ENCODE measurements at places on chromosomes 16 and 17. TPM values are rescaled to one million over a fixed set of nuclear protein-coding genes. Genes with fewer than 3 reads are reported as not detected.

DNA sequence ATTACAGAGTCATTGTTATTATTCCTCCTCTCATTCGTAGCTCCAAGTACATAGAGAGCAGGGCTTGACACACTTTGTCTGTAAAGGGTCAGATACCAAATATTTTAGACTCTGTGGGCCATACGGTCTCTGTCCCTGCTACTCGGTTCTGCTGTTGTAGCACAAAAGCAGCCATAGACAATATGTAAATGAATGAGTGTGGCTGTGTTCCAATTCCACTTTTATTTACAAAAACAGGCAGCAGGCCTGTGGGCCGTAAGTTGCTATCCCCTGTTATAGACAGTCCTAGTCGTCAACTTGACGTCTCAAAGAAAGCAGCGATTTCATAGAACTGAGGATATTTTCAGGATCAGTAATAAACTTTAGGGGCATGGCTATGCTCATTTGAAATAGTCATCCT is 161.6 kb downstream of the MSI2 start:
- DNase-seq: no peak

DNA sequence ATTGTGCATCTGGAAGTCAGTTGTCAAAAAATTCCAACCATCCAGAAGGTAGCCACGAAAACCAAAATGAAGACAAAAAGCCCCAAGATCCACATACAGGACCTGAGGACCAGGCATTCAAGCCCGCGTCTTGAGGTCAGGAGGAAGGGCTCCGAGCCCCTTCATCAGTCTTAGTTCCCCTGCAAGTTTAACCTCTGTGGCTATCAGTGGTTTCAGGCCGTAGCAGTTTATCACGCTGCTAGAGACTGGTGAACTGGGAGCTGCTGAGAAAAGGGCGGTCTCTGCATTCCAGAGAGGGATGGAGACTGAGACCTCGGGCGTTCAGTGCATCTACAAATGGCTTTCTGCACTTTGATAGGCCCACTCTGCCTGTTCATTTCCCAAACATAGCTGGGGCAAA is 70.6 kb downstream of the IRF8 start:
- no peak for DNase-seq

GRCh38 chr17:68565661-68566441 is 35.3 kb downstream of the FAM20A start:
- DNase-seq: no peak

DNA sequence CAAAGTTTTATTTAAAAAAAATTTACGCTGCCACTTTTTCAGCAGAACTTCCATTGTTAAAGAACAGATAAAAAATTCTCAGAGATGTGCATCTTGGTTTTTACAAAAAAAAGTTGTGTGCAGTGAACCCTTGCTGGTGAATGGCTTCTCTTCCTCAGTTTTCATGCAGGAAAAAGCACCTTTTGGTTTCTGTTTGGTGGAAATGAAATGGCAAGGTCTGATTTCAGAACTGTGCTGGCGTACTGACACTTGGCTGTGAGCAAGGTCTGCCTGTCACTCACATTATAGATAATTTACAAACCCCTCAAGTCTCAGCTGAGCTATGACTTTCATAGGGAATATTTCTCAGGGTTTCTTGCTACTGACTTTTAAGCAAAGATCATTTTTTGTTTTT is 5.7 kb upstream of the SALL1 start:
- DNase-seq: no peak

DNA sequence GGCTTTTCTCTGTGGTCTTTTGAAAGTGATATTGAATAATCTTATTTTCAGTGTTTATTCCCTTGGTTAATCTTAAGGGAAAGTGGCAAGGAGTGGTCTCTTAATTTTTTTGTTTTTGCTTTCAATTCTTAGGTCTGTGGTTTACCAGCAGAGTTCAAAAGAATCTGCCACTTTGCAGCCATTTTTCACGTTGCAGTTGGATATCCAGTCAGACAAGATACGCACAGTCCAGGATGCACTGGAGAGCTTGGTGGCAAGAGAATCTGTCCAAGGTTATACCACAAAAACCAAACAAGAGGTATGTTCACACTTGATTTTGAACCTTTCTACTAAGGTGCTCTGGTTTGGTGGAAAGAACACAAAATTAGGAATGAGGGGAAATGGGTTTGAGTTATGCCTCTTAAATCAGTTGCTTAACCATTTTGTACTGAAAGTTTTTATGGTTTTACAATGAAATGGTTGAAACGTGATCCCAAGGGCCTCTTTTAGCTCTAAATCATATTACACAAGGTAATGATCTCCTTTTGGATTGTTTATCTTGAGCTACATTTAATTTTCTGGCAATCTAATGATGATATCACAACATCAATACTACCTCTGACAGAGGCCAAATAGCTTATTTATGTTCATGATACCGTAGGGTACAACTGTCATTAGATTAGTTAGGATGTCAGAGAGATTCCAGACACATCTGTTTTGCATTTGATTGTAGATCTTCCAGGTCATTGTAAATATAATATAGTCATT is 51.6 kb upstream of the CRISPLD2 start:
- no peak for DNase-seq

DNA sequence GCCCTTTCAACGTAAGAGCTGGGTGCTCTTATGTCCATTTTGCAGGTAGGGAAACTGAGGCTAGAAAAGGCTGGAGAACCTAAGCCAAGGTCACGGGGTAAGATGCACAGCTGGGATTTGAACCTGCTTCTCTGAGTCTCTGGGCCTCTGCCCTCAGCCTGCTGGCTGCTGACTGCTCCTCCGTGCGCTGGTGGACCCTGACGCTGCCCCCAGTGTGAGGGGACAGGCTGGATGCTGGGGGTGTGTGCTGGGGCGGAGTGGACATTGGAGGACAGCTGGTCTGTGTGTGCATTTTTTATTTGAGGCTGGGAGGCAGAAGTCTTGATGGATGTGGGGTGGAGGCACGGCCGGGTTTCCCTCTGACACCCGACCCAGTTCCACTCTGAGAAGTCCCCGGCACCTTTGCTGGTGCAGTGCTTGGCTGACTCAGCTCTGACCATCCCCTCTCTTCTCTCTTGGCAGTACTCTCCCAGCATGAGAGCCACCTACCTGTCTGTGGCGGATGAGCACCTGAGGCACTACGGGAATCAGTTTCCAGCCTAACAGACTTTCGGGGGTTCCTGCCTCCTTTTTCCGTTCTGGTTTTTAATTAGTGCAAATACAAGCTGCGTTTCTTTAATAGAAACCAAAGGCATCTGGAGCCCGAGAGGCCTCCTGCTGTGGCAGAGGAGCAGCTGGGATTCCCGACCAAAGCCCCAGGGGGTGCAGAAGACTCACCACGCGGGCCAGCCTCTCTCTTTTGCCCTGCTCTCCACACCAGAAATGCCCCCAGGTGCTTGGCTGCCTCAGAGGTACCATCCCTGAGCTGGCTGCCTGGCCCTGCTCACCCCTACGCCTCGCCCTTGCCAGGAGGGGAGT is 14.1 kb upstream of the DNAI2 start:
- DNase-seq: no peak

GRCh38 chr17:60087882-60088669 is 9.4 kb upstream of the HEATR6 start:
- peak; percentile 71 for DNase-seq

- DNase-seq: no peak
Observed at GRCh38 chr17:60730273-60730672, 52.6 kb downstream of the BCAS3 start.

DNA sequence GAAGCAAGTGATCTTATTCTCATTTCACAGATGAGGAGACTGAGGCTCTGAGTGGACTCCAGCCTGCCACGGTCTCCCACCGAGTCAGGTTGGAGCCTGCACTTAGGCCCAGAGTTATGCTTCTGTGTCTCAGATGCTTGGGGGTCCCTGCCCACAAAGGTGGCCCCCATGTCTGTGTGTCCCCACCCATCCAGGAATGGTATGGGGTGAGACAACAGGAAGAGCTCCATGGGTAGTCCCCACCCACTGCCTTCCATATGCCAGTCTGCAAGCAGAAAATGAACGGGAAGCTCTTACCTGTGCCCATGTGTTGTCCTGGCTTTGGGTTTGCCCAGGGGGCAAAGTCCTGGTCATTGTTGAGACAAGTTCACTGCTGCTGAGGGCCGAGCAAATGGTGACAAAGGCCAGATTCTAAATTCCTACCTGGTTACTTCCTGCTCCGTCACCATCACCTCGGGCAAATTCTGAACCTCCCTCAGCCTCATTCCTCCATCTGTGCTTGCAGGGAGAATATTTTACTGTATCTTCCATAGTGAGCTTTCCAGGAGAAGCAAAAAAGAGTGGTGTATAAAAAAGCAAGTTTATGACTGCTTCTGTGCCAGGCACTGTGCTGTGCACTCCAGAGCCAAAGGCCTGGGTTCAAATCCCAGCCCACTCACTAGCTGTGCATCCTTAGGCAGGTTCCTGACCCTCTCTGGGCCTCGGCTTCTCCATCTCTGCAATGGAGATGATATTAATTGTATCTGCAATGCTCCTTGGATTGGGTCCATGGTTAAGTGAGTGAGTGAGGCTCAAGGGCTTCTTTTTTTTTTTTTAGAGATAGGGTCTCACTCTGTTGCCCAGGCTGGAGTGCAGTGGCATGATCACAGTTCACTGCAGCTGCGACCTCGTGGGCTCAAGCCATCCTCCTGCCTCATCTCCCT is 9.3 kb downstream of the IL4R start:
- no peak for DNase-seq

DNA sequence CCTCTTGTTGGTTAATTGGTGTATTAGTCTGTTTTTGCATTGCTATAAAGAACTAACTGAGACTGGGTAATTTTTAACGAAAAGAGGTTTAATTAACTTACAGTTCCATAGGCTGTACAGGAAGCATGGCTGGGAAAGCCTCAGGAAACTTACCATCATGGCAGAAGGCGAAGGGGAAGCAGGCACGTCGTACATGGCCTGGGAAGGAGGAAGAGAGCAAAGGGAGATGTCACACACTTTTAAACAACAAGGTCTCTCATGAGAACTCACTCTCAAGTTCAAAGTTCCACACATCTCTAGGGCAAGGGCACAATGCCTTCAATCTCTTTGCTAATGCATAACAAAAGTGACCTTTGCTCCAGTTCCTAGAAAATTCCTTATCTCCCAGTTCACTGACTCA is 125.0 kb upstream of the IRX5 start:
- no peak for DNase-seq

DNA sequence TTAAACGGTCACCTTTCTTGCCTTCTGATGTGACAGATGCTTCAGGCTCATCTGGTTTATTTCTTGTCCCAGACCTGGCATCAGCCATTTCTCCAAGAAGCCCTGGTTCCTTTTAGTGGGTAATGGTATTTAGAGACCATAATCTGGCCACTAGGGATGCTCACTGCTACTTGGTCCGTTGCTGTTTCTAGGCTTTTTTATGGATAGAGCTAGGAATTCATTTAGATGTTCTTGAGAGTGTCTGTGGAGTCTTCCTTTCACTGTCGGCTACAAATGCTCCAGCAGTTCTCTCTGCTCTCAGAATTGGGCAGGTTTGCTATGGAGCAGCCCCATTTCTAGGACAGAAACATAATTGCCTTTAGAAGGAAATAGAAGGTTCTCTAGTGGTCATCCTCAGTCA is 214.5 kb downstream of the KATNIP start:
- DNase-seq: no peak

DNA sequence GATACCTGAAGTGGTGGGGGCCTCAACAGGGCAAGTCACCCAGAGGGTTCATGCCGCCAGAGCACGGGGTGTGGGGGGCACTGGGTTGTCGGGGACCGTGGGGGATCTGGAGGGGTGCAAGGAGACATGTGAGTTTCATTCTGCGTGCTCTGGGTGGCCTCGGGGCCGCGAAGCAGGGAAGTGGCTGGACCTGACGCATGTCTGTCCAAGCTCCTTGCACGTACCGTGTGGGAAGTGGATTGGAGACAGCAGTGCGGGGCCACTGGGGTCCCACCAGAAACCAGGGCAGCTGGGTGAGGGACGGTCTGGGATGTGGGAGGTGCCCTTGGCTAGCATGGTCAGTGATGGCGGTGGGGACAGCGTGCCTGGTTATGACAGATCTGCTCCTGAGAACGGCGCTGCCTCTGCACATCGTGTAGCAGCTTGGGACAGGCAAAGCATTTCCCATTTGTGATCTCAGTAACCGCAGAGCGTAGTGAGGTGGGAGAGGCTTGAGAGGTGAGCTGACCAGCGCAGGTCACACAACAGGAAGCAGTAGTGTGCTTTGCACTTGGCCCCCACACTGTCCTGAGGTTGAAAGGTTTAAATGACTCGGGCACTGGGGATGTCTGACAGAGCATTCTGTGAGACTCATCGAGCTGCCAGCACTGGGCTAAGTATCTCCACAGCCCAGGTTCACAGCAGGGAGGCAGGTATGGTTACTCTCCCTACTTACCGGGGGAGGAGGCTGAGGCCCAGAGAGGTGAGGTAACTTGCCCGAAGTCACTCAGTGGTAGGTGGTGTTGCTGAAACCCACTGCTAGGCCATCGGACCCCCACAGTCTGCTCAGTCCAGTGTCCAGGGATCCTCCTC is 114.4 kb downstream of the SOCS1 start:
- no peak for DNase-seq

DNA sequence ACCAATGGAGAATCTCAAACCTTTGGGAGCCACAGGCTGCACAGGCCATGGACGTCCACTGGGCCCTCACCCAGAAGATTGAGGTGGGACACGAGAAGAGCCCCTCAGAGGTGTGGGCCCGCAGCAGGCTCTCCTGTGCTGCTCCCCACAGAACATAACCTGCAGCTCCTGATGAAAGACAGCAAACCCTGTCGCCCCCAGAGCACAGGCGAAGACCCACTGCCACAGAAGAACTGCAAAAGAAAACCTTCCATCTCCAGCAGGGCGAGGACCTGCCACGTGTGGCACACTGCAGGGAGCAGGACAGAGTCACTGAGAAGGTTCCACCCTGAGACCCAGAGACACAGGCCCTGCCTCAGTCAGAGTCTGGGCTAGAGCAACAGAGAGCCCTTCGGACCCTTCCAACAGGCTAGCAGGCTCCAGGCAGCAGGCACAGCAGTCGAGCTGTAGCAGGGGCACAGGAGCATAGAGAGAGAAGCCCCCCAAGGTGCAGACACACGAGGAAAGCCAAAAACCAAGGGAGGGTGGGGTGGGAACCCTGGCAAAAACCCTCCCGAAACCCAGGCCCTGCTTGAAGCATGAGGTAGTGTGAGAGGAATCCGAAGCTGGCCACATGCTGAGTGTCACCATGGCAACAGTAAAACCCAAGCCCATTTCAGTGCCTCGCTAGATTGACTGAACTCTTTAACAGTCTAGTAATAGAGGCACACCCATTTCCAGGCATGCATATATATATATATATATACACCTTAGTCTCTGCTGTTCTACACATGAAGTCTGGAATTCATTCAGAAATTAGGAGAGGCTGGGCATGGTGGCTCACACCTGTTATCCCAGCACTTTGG is 60.0 kb upstream of the CHMP6 start:
- DNase-seq: peak; percentile 73

DNA sequence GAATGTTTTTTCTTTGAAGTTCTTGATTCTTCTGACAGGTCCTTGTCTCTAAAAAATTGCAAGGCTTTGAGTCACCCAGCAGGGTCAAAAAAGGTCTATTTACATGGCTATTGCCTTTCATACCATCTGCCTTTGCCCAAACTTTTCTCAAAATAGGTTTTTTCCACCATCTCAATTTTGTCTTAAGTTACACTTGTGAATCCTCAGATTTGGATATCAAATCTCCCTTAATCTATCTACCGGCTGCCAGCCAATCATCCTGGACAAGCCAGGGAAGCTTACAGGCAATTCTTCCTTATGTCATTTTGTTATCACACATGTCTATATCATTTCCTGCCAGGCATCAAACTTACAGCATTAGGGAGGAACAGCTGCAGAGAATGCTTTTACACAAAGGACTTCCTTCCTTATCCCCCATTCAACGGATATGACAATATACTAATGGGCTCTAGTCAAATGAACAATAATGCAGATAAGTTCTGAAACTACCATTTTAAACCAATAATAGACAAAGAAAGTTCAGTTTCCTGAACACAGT is 104.1 kb upstream of the CORO6 start:
- peak; percentile 82 for DNase-seq

ABCC12 gene
- not detected for total RNA-seq
